ENCODE measurements at places on chromosomes 2 and 18.

DNA sequence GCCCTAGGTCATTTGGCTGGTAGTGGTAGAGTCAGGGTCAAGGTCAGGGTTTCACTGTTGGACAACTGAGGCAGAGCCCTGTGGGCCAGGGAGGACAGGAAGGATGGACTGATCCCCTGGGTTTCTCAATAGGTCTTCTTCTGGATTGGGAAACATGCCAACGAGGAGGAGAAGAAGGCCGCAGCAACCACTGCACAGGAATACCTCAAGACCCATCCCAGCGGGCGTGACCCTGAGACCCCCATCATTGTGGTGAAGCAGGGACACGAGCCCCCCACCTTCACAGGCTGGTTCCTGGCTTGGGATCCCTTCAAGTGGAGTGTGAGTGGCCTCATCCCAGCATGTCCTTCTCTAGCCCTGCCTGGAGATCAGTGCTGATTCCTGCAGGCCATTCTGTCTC is 18.1 kb downstream of the VIL1 start:
- no peaks in the 10 kb centered on the region for H3K36me3 ChIP-seq
- no peak for DNase-seq
- H3K27me3 ChIP-seq = no peaks in the 10 kb centered on the region
- no peak overlapping the region for H3K27ac ChIP-seq

DNA sequence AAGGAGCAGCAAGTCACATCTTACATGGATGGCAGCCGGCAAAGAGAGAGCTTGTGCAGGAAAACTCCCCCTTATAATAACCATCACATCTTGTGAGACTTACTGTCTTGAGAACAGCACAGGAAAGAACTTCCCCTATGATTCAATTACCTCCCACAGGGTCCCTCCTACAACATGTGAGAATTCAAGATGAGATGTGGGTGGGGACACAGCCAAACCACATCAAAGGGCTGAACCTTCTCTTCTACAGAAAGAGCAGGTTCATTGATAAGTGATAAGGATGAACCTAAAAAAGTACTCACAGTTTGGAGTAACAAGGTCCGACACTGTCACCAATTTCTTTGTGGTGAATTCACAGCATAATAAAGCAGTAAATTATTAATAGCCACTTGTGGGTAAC is 422.2 kb upstream of the FSIP2 start:
- no peak for DNase-seq
- no peaks in the 10 kb centered on the region for H3K4me1 ChIP-seq
- no peak overlapping the region for H3K4me3 ChIP-seq
- no peak overlapping the region for H3K27ac ChIP-seq

- H3K36me3 ChIP-seq = no peaks in the 10 kb centered on the region
- no peaks in the 10 kb centered on the region for H3K27me3 ChIP-seq
- H3K4me1 ChIP-seq = peaks cover 42% of the 10 kb centered on the region
- DNase-seq = no peak
- no peak overlapping the region for H3K27ac ChIP-seq
- no peak overlapping the region for H3K4me3 ChIP-seq
Observed at GRCh38 chr2:64396001-64396400, 58.0 kb upstream of the LGALSL start.

DNA sequence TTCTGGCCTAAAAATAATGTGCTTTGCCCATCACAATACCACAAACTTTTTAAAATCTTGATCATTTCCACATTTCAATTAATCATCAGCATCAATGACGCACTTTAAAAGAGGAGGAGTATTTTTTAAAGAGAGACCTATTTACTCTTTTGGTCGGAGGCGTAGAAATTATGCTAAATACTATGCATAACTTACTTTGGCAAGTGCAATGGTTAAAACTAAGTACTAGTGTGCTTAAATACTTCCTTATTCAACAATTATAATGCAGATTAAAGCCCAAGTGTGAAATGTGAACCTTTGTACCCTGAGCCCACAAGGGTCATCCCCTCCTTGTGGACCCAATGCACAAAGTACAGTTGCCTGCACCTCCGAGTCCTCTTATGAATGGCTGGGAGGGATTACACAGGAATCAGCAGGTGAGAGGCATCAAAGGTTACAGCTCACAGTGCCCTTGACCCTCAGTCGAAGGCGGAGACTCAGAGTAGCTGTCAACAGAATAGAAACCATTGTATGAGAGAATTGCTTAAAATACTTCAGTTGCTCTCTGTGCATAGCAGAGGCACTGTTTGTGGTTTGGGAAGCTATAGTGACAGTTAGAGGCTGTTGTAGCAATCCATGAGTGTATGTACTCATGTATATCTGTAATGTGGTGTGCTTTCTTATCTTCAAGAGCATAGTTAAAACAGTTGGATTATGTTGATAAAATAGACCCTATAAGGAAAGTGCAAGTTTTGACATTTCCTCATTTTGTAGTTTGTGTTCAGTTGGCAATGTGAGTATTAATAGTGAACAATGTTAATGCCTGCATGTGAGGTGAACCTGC is 151.7 kb upstream of the ITGA4 start:
- no peaks in the 10 kb centered on the region for H3K4me1 ChIP-seq
- no peaks in the 10 kb centered on the region for H3K36me3 ChIP-seq
- no peak for DNase-seq
- H3K4me3 ChIP-seq = no peak overlapping the region
- H3K27me3 ChIP-seq = no peaks in the 10 kb centered on the region
- H3K27ac ChIP-seq = no peak overlapping the region

- no peaks in the 10 kb centered on the region for H3K4me1 ChIP-seq
- H3K4me3 ChIP-seq = no peak overlapping the region
- H3K27ac ChIP-seq = no peak overlapping the region
- no peaks in the 10 kb centered on the region for H3K36me3 ChIP-seq
Observed at GRCh38 chr18:49768051-49768391, 45.3 kb downstream of the ACAA2 start.

DNA sequence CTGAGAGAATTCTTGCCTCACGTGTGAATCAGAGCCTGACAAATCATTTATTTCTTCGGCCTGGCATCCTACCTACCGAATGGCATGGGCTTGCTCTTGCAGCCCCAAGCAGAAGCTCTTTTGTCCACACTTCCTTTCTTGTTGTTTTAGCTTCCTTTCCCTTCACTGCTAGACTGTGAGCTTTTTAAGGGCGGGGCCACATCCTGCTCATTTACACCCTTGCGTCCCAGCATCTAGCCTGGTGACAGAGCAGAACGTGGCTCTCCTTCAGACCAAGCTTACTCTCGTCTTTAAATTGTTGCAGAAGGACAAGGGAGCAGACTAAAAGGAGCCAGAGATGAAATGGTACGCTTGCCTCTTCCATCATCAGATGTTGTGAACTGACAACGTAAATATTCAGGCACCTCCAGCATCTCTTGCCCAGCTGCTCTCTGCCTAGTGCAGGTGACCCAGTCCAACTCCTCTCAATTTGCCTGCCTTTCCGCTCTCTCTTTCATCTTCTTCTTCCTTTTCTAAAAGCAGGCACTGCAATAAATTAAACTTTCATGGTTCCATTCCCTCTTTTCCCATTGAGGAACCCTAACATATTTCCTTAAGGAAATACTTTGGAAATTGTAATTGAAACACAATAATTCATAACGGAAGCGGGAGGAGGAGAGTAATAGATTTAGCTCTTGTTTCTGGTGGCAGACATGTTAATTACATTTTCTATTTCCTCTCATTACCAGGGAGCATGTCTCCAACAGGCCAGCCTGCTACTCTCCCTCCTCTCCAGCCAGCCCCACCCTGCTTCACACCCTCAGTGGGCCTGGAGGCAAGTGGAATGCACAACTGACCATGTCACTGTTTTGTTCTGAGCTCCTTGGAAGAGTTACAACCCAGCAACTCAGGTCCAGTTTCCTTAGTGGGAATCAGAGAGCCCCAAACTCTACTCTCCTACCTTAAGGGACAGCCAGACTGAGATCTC is 228.1 kb upstream of the TRIB2 start:
- DNase-seq = no peak
- no peaks in the 10 kb centered on the region for H3K27me3 ChIP-seq
- H3K4me3 ChIP-seq = no peak overlapping the region
- peaks cover 20% of the 10 kb centered on the region for H3K4me1 ChIP-seq
- H3K27ac ChIP-seq = no peak overlapping the region

GRCh38 chr2:107712857-107713256 is 113.8 kb upstream of the RGPD4 start:
- no peak overlapping the region for H3K27ac ChIP-seq
- no peak for DNase-seq
- no peaks in the 10 kb centered on the region for H3K27me3 ChIP-seq
- H3K36me3 ChIP-seq = no peaks in the 10 kb centered on the region
- no peak overlapping the region for H3K4me3 ChIP-seq

DNA sequence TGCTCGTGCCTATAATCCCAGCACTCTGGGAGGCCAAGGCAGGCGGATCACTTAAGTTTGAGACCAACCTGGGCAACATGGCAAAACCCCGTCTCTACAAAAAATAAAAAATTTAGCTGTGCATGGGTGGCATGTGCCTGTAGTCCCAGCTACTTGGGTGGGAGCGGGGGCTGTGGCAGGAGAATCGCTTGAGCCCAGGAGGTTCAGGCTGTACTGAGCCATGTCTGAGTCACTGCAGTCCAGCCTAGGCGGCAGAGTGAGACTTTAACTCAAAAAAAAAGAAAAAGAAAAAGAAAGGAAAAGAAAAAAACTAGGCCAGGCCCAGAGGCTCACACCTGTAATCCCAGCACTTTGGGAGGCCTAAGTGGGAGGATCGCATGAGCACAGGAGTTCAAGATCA is 30.8 kb downstream of the TWSG1 start:
- no peak for DNase-seq
- H3K4me3 ChIP-seq = no peak overlapping the region
- peaks cover 20% of the 10 kb centered on the region for H3K36me3 ChIP-seq
- no peaks in the 10 kb centered on the region for H3K27me3 ChIP-seq

DNA sequence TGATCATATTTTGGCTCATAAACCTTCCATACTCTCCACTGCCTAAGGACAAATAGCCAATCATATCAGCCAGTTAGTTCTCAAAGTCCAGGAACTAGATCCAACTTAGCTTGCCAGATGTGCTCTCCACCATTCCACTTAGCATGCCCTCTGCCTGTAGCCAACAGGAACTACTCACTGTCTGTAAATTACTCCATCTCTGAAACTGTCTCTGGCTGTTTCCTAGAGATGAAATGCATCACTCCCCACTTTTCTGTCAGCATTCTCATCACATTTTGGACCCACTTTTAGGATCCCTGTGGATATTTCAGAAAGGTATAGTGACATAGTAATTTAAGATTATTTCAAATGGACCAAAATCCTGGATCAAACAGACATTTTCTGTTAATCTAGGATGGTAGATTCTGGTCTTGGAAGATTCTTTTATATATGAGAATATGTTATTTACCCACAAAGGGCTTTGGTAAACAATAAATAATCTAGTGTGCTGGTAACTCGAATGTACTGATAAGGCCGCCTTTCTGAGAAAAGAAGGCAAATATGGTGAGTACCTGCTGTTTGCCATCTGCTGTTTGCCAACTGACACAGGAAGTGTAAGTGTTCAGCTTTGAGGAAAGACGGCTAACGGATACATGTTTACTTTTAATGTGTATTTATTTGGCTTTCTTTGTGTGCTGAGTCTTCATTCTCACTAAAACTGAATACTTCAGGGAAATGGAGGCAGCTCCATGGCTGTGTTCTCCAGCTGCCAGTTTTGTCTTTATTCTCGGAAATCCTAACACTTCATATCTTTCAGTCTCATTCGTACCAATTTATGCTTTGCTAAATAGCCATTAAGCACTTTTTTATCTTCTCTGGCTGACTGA is 79.5 kb downstream of the EVA1A start:
- H3K4me1 ChIP-seq = no peaks in the 10 kb centered on the region
- no peak overlapping the region for H3K27ac ChIP-seq
- DNase-seq = no peak
- H3K36me3 ChIP-seq = no peaks in the 10 kb centered on the region

DNA sequence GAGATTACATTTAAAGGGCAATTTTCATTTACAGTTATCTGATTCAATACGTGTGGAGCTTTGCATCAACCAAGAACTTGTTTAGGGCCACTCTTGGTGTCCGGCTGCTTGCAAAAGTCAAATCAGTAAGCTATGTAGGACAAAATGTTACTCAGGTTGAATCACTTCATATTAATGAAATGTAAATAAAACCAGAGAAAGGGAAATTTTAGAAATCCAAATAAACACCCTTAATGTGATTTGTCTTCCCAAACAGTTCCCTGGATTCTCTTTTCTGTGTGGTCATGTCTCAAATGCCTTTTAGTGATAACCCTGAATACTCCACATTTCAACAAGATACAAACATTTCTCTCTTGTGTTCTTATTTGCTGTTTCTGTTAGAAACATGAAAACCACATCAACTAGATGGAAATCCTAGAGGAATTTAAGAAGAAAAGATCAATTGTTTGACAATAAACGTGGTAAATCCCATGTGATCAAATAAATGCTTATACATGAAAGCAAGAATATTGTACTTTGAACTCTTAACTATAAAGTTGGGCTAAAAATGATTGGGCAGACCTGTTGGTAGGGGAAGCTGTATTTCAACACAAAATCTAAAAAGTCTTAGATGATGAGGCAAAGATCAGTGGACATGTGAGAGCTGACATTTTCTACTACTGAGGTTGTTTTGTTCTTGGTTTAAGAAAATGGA is 101.3 kb downstream of the CDC42EP3 start:
- no peaks in the 10 kb centered on the region for H3K36me3 ChIP-seq
- no peaks in the 10 kb centered on the region for H3K4me1 ChIP-seq
- H3K27me3 ChIP-seq = no peaks in the 10 kb centered on the region
- no peak overlapping the region for H3K4me3 ChIP-seq
- no peak overlapping the region for H3K27ac ChIP-seq
- DNase-seq = no peak

- no peak for DNase-seq
- H3K36me3 ChIP-seq = no peaks in the 10 kb centered on the region
- no peak overlapping the region for H3K4me3 ChIP-seq
- no peaks in the 10 kb centered on the region for H3K27me3 ChIP-seq
Observed at GRCh38 chr2:40160751-40161218, 291.1 kb downstream of the SLC8A1 start.

GRCh38 chr2:144194326-144195071 is 325.4 kb downstream of the ZEB2 start:
- no peaks in the 10 kb centered on the region for H3K4me1 ChIP-seq
- H3K27ac ChIP-seq = no peak overlapping the region
- no peak for DNase-seq

DNA sequence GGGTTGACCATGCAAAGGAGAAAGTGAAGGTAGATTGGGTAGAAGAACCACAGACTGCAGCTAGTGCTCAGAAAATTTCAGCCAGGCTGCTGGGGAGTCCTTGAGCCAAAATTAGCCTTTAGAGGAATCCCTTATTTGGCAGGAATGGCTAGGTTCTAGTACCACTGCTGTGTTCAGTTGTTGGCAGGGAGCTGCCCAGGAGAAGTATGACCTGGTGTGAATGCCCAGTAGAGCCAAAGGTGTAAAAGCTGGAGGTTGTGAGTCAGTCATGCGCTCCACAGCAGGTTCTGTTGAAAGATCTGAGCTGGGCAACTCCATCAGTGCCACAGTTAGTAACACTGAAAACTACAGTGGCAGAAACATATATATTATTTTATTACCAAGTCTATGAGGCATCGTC is 36.4 kb upstream of the TBR1 start:
- no peak overlapping the region for H3K27ac ChIP-seq
- peaks cover 19% of the 10 kb centered on the region for H3K36me3 ChIP-seq
- H3K27me3 ChIP-seq = no peaks in the 10 kb centered on the region
- no peak for DNase-seq

GRCh38 chr2:226995625-226996041 is 159.8 kb downstream of the RHBDD1 start:
- no peaks in the 10 kb centered on the region for H3K4me1 ChIP-seq
- no peak overlapping the region for H3K4me3 ChIP-seq
- no peaks in the 10 kb centered on the region for H3K36me3 ChIP-seq
- no peaks in the 10 kb centered on the region for H3K27me3 ChIP-seq

GRCh38 chr2:224982910-224983711 is 59.2 kb downstream of the DOCK10 start:
- no peaks in the 10 kb centered on the region for H3K36me3 ChIP-seq
- H3K4me3 ChIP-seq = no peak overlapping the region
- H3K27ac ChIP-seq = peak overlapping the region; percentile 81
